ENCODE measurements at places on chromosomes 7 and 10. TPM values are rescaled to one million over a fixed set of nuclear protein-coding genes. Genes with fewer than 3 reads are reported as not detected.

The HOXA4 gene
- total RNA-seq: 0.68 TPM

The TYSND1 gene
- 17.6 TPM for total RNA-seq

The AKR1B15 gene
- total RNA-seq: not detected

The FEZF1 gene
- not detected for total RNA-seq

The ABCC2 gene
- total RNA-seq: 6.2 TPM

DNA sequence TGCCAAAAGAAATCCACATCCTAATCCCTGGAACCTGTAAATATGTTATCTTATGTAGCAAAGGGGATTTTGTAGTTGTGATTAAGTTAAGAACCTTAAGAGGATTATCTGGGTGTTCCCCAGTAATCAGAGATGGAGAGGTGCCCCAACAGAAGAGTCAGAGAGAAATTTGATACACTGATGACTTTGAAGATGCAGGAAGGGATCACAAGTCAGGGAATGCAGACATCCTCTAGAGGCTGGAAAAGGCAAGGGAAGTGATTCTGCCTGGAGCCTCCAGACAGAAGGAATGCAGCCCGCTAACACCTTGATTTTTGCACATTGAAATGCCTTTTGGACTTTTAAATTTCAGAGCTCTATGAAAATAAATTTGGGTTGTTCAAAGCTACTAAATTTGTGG lies 531.7 kb downstream of the DNAJB9 start:
- DNase-seq: no peak

- DNase-seq: no peak
Observed at GRCh38 chr7:124856299-124856888, 73.2 kb downstream of the POT1 start.

- DNase-seq: no peak
Observed at GRCh38 chr7:2526659-2527504, 7.3 kb downstream of the LFNG start.

- no peak for DNase-seq
Observed at GRCh38 chr7:124012864-124013263, 20.0 kb downstream of the TMEM229A start.

GRCh38 chr10:14648005-14648765 lies 126.5 kb downstream of the FAM107B start:
- peak; percentile 45 for DNase-seq

- DNase-seq: no peak
Observed at GRCh38 chr10:12984165-12984747, 17.3 kb downstream of the CCDC3 start.

DNA sequence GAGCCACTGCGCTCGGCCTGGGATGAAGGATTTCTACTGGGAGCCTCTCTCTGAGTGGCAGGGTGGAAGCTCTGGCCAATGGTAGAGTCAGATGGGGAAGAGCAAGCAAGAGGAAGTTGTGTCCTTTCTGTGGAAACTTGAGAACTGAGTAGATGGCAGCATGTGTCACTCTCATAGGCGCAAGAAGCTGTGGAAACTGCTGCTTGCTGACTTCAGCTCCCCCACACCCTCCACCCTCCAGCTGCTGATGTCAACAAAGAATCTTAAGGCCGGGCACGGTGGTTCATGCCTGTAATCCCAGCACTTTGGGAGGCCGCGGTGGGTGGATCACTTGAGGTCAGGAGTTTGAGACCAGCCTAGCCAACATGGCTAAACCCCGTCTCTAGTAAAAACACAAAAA lies 39.8 kb upstream of the SRGN start:
- no peak for DNase-seq

- DNase-seq: no peak
Observed at GRCh38 chr10:91590142-91590903, 42.5 kb downstream of the PPP1R3C start.

All from neural crest cell (in vitro differentiated cells).